NCI-H187 treated with DMSO at 0.1 percent for 48 hours (cell line): ENCODE measurements at places on chromosomes 3 and 15.

- DNase-seq, result no peak
Observed at GRCh38 chr3:170429050-170429449, 10.4 kb downstream of the CLDN11 start.

DNA sequence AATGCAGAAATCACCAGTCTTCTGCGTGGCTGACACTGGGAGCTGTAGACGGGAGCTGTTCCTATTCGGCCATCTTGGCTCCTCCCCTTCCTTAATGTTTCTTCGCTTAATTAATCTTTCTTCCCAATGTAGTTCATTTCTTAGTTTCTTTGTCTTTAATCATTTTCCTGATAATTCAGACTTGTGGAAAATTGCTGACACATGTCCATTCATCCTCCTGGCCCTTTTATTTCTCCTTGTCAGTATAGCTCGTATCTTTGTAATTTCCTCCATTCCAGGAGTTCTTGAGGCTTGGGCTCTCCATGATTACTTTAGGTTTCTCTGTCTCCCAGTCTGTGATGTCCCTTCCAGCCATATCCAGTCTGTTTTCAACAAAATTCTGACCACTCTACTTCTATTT lies 98.7 kb downstream of the UBE2E2 start:
- DNase-seq, result no peak

- DNase-seq, result no peak
Observed at GRCh38 chr3:184335661-184336546, 1.5 kb upstream of the FAM131A start.

DNA sequence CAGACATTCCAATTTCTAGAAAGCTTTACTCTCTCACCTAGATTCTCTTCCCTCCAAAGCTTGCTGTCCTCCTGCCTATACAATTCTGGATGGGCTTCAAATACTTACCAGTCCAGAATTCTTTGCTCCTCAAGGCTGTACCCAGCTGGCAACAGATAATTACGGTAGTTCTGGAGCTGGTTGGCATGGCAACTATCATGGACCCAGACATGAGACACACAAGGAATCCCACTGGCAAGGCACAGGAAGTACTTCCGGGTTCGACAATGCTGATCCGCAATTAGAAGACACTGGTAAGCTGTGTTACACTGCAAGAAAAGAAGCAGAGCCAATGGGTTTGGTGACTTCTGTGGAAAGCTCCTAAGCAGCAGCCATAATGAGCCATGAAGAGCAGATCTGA lies 37.9 kb downstream of the TUBGCP4 start:
- DNase-seq, result no peak

GRCh38 chr3:8603115-8603710 lies 41.4 kb downstream of the SSUH2 start:
- no peak for DNase-seq

GRCh38 chr3:19348941-19349564 lies 200.7 kb downstream of the KCNH8 start:
- no peak for DNase-seq

- no peak for DNase-seq
Observed at GRCh38 chr15:59410391-59410896, 27.5 kb upstream of the FAM81A start.

GRCh38 chr15:40456299-40456712 lies 14.5 kb upstream of the CHST14 start:
- DNase-seq, result no peak

DNA sequence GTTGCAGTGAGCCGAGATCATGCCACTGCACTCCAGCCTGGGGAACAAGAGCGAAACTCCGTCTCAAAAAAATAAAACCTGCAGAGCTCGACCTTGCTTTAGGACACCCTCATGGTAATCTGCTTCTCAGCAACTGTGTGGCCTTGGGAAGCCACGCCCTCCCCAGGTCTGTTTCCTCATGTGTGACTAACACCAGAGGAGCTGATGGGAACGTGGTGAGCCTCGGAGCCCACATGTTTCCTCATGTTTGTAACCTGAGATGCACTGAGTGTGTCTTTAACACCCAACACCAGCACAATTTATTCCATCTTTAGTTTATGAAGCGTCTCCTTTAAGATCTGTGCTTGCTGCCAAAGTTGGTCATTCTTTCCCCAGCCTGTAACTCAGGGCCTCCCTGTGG lies 142.8 kb downstream of the OCA2 start:
- no peak for DNase-seq

DNA sequence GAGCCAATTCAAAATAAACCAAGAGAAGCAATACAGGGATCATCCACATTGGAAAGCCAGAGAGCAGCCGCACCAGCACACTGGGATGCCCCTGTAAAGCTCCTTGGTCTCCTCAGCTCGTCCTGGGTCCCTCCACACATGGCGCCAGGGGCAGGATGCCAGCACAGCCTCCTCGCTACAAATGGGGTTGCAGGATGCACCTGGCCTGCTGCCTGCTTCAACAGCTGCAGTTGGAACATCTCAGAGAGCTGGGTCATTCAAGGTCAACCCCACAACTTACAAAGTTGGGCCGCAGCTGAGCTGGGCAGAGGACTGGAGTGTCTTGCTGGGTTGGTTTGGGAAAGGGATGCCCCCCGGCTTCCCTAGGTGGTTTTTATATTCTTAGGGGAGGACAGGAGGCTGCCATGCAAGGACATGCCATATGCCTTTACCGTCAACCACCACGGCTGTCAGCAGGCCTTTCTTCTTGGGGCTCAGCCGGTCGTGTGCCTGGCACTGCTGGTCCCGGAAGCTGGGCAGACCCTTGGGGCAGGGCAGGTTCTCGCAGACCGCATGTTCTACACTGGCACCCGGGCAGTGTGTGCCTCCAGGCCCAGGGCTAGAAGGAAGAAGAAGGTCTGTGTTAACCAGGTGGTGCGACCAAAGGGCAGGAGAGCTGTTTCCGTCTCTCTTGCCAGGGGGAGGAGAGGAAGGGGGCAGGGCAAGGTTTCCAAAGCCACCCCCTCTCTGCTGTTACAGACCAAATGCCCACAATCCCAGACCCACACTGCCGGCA lies 225.2 kb downstream of the ADAMTS17 start:
- no peak for DNase-seq

- DNase-seq, result no peak
Observed at GRCh38 chr3:196440696-196441095, 8.5 kb upstream of the UBXN7 start.

- DNase-seq, result no peak
Observed at GRCh38 chr3:51559411-51559888, 20.9 kb downstream of the RAD54L2 start.

DNA sequence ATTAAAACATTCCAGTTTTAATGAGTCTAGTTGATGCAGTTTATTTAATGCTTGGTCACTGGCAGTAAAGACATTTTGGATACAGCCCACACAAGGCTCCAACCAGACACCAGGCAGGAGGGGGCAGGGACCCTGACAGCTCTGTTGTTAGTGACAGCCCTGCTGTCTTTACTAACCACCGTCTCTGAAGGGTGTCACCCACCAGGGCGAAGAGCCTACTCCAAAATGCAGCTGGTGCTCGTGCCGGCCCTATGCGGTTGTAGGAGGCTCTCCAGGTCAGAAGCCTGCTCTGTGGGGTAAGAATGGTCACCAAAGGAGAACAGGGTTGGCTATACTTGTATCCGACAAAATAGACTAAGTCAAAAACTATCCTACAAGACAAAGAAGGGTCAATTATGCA lies 132.2 kb downstream of the ATP10A start:
- DNase-seq, result no peak

DNA sequence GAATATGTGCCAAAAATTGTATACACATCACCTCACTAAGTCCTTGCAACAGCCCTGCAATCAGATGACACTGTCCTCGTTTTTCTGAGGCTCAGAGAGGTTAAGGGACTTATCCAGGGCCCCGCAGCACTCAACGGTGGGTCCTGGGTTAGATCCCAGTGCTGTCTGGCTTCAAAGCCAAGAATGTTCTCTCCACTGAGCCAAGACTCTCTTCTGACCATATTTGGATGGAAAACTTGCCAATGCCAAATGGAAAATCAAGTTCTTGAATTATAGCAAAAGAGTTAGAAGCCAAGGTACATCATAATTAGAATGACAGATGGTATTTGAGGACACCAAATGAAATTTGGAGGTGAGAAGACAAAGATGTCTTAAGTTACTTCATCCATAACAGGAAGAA lies 75.9 kb downstream of the NCEH1 start:
- DNase-seq, result no peak

- no peak for DNase-seq
Observed at GRCh38 chr3:190194506-190194905, 73.8 kb upstream of the P3H2 start.

- DNase-seq, result no peak
Observed at GRCh38 chr3:182179631-182180030, 467.9 kb downstream of the SOX2 start.

- DNase-seq, result no peak
Observed at GRCh38 chr3:72587282-72587681, 261.0 kb downstream of the SHQ1 start.

DNA sequence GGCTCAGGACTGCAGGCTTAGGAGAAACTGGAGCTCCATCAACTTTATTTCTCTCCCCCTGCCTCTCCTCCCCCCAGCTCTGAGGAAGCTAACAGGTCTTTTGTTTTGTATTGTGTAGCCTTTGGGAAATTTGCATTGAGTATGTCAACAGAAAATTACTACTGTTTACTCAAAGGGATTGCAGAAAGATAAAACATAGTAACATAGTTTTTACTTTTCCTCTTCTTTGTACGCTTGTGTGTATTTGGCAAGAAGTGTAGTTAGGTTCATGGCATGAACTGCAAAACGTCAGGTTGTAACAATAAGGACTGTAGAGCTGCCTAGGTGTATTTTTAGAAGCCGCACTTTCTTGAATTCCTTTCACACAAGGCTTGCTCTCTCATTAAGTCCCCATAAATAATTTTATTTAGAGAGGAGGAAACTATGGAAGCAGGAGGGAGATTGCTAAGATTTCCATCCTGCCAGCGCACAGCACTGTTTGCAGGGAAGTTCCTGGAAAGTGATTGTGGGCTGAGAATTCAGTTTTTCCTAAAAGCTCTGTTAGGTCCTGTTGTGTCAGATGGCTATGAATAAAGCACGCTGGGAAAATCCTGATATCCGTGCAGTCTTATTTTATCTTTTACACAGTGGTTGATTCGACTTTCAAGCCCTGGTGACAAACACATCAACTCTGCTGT lies 21.1 kb upstream of the SATB1 start:
- DNase-seq, result no peak

DNA sequence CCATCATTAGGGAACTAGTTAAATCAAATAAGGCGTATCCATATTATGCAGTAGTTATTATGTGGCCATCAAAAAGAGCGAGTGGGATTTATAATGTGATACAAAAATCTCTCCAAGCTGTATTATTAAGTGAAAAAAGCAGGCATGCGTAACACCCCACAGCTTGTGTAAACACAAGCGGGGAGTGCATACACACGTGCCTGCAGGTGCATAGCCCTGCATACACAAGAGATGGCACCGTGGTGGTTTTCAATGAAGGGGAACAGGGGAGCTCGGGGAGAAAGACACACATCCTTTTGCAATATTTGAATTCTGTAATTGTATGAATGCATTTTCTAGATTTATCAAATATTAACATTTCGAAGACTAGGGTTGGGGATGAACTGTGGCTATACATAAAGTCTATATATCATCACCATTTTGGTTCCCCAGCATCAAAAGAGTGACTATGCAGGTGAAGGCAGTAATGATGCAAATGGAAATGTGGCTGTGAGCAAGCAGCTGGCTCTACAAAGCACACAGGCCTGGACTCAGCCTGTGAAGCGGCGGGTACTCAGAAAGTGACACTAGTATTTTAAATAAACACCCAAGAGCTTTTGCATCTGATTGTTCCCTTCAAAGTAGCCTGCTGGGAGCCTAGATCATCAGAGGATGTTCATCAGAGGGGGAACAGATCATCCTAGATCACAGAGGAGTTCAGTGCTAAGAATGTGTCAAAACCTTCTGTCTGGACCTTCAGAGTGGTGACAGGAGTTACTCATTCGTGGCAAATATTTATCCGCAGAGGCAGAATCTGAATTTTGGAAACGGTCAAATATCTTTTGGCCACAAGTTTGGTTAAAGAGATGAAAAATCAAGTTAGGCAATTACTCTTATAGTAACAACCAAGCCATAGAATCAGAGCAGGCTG lies 9.4 kb upstream of the KIF7 start:
- peak; percentile 67 for DNase-seq

DNA sequence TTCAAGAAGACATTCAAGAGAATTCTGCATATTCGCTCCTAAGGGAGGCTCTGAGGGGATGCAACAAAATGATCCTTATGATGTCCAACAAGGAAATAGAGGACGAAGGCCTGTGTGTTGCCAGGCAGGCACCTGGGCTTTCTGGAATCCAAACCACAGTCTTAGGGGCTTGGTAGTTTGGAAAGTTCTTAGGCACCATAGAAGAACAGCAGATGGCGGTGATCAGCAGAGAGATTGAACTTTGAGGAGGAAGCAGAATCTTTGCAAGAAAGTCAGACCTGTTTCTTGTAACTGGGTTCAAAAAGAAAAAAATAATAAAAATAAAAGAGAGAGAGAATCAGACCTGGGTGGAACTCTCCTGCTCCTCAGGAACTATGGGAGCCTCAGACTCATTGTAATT lies 11.7 kb upstream of the ATG7 start:
- DNase-seq, result no peak

DNA sequence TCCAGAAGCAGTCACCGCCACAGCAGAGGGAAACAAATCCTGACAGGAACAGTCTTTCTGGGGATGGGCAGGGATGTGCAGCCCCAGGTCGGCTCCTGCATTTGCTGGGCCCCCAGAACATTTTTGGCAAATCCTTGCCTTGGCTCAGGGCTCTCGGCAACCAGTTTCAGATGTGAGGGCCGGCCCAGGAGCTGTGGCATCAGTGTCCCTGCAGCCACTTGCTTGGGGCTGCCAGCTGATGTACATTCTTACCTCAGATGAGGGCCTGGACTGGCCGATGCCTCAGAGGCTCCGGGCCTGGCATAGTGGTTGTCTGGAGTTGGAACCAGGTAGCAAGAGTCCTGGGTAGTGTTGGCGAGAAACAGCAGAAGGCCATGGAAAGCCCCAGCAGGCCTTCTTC lies 4.2 kb downstream of the CYB561D2 start:
- DNase-seq, result no peak

GRCh38 chr3:143895805-143896204 lies 47.5 kb upstream of the SLC9A9 start:
- no peak for DNase-seq

- no peak for DNase-seq
Observed at GRCh38 chr15:40439461-40439959, 1.2 kb upstream of the BAHD1 start.
